CD4-positive, alpha-beta T cell treated with Interleukin-4 for 1 hour (primary cell): ENCODE measurements at places on chromosomes 11 and 22.

DNA sequence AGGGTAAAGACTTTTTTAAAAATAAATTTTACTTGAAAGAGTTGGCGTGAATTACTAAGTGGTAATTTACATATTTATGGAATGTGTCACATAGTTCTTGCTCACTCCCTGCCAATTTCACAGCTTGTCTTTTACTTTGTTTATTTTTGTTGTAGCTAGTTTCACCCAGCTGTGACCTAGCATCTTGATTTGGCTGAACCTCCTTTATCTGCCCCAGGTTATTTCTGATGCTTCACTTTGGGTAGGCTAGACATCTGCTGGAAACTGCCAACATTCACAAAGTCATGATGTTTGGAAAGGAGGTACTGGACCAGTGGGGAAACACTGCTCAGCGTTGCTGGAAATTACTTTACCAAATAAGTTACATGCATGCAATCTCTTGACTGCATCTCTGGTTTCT lies 1676.0 kb upstream of the RAG2 start:
- no peak for DNase-seq

DNA sequence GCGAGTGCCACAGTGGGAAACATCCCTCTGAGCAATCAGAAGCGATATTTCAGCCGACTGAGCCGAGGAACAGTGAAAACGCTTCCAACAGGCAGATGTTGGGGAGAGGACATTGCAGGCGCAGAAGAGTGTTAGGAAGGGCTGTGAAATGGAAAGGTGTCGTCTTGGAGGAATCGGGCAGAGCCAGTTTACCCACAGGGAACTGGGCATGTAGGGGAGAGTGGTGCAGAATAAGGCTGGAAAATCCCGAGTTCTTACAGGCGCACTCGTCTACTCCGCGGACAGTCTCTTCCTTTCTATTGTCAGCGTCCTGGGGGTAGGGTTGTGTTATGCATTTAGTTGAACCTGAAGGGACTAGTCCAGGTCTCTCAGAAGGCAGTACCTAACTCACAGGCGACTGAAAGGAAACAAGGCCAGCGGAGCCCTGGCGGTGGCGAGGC lies 1.1 kb upstream of the APLP2 start:
- DNase-seq = no peak

DNA sequence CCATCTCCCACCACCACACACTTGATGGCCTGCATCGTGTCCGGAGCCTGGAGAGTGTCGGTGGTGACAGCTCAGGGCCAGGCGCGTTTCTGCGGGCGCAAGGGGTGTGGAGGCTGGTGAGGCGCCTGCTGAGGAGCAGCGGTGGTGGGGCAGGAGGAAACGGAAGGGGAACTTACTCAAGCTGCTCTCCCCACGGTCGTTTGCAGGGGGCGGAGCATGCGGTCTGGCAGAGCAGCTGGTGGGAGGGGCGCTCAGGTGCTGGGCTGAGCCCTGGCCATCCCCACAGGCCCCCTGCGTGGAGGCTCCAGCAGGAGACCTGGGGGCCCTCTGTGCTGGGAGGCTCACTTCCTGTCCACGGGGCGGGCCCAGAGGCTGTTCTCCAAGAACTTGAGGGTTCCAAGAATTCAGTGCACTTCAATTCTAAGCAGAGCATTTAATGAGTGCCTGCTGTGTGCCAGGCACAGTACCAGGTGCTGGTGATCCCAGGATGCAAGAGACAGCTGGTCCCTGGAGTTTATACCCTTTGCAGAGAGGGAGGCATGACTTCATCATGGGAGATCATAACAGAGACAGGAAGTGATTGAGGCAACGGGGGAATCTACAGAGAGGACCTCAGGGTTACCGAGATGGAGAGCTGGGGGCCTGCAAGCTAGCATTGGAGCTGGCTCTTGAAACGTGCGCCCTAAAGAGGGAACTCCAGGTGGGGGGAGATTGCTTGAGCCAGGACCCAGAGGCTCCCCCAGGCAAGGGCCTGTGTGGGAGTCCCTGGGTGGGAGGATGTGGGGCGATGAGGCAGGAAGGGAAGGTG lies at the start of gene RAC2:
Gene RAC2 (minus strand): TSS at position 156 of the 808 bp plus-strand sequence. CDS start 121 bp downstream, at position 35.
- peak; percentile 91 for DNase-seq

DNA sequence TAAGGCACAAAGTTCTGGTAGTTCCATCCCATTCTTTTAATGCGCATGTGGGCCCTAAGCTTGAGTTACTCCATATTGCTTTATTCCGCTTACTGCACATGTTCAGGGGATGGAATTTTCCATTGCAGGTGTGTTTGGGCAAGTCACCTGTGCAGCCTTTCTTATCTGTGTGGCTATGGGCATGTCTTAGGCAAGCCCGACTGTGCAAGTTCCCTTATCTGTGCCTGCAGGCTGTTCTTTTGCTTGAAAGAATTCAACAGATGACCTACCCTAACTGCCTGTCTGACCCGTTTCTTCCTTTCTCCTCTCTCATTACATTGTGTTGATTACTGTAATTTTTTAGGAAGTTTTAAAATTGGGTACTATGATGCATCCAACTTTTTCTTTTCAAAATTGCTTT lies 363.6 kb downstream of the TTC28 start:
- DNase-seq = no peak
